ENCODE measurements at places on chromosomes 11 and 22.

DNA sequence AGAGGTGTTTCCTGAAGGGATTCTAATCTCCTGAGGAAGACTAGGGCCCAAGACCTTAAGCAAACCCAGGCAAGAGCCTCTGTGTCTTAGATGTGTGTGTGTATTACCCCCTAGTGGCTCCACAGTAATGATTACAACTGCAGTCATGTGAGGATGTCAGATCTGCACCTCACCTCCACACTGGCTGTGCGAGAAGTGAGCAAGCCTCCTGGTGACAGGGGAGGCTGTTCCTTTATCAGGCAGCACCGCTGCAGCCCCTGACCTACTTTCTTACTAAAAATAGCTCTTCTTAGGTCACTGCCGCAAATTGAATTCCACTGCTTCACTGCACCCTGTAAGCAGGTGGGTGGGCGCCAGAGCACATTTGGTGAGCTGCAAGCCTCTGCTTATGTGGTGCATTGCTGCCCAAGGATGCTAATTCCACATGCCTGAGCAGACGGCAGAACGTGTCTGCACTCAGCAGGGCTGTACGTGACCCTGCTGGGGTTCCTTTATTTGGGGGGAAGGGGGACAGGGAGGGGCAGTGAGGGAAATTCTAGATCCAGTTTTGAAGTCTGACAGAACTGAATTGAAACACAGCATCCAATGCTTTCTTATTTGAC is 112.4 kb downstream of the KCNC1 start:
- ATAC-seq: no peak

DNA sequence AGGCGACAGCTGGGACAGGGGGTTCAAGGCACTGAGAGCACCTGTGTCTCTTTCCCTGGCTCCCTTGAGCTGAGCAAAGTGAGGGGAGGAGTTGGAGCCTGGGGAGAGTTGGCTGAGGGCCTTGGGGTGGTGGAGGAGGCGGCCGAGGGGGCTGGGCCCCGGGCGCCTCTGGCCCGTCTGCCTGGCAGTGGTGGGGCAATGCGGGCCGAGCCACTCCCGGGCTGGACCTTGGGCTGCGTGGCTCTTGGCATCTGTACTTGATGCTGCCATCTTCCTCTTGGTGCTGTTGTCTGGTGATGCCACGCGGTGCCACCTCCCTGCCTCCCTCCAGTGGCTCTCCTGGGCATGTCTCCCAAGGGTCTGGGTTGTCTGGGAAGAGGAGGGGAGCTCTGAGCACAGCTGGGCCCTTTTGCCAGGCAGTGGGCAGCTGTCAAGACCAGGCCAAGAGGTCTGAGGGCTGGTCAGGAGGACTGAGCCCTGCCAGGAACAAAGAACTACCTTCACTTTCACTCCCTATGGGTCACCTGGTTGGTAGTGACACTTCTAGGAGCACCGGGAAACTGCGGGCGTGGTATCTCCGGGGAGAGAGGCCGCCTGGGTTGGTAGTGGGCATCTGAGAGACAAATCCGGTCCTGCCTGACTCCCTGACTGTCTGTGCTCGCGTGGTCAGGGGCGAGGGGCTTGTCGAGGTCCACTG is 1.3 kb downstream of the GRIK4 start:
- ATAC-seq: no peak

GRCh38 chr11:84193706-84194105 is 907.5 kb upstream of the CCDC90B start:
- ATAC-seq: no peak

GRCh38 chr11:116043857-116044256 is 539.6 kb upstream of the CADM1 start:
- ATAC-seq: no peak

GRCh38 chr11:120775986-120776951 is 247.6 kb upstream of the TBCEL start:
- no peak for ATAC-seq

GRCh38 chr11:66727282-66728037 is 1.6 kb downstream of the SPTBN2 start:
- ATAC-seq: peak; percentile 50

DNA sequence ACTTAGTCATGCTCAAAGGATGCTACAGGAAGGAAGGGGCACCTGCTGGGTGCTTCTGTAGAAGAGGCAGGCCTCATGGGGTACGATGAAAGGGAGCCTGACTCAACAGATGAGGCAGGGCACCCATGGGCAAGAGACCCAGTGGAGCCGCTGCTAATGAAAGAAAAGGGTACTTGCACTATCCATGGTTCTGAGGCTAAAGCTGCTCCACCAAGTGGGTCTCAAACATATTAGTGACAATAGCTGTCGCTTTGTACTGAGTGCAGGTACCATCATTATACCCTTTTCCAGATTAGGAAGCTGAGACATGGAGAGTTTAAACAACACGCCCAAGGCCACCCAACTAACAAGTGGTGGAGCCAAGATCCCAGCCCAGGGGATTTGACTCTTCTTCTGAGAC is 127.5 kb upstream of the SERPIND1 start:
- no peak for ATAC-seq

- no peak for ATAC-seq
Observed at GRCh38 chr11:95086836-95087570, 2.6 kb upstream of the ENDOD1 start.

GRCh38 chr11:100734743-100735527 is 47.8 kb downstream of the ARHGAP42 start:
- ATAC-seq: no peak

- no peak for ATAC-seq
Observed at GRCh38 chr22:36171941-36172340, 11.4 kb upstream of the APOL3 start.

DNA sequence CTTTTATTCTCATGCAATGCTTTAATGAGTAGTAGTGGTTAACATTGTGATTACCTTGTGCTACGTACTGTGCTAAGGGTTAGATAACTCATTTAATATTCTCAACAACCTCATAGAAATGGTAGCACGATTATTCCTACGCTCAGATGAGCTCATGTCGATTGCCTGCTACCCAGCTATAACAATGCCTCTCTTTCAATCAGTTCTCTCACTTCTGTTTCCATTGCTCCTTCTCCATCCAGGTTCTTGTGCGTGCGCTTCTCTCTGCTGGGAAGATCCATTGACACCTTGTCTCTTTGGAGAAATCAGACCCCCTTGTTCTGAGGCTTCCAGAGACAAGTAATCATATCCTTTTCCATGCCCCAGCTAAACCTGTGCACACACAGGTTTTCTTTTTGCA is 120.8 kb downstream of the NECTIN1 start:
- ATAC-seq: no peak

- no peak for ATAC-seq
Observed at GRCh38 chr22:48498526-48499331, 1328.9 kb downstream of the BRD1 start.

DNA sequence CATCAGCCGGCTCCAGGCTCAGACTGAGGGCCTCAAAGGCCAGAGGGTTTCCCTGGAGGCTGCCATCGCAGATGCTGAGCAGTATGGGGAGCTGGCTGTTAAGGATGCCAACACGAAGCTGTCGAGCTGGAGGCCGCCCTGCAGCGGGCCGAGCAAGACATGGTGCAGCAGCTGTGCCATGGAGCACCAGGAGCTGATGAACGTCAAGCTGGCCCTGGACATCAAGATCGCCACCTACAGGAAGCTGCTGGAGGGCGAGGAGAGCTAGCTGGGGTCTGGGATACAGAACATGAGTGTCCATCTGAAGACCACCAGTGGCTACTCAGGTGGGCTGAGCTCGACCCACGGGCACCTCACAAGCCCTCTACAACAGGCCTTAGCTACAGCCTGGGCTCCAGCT is 4.0 kb upstream of the SCUBE2 start:
- ATAC-seq: no peak

DNA sequence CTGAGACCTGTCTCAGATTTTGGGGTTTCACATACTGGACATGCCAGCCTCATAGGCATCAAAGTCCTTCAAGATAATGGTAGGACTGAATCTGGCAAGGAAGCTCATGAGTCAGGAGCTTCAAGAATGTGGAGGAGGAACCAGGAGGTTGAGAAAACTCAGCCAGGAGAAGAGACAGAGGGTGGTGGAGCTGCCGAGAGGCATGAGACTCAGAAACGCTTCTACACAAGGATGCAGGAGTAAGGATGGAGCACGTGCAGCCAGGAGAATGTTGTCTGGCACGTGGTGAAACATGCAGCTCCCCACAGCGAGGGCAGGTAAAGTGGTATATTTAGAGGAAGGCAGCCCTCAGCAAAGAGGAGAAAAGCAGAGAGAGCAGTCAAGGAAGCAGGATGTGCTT is 148.7 kb upstream of the ISX start:
- no peak for ATAC-seq

- ATAC-seq: no peak
Observed at GRCh38 chr11:78355309-78355705, 62.3 kb downstream of the GAB2 start.

GRCh38 chr11:122399375-122399774 is 256.1 kb upstream of the UBASH3B start:
- ATAC-seq: peak; percentile 30

- ATAC-seq: peak; percentile 80
Observed at GRCh38 chr22:40463683-40464082, 93.3 kb downstream of the SGSM3 start.

DNA sequence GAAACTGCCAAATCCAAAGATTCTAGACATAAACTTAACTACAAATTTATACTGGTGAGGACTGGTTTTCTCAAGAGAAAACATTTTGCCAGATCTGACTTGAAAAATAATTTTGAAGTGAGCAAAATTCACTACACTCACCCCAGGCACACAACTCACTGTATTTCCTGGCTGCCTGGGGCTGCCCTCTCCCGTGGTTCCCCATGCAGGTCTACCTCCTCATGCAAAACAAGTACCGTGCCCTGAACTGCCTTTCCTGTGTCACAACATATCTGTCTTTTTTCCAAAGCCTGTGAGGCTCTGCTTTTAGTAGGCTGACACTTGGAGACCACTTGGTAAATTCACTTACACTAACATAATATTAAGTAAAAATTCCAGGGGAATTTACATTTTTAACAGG is 76.4 kb downstream of the LIF start:
- ATAC-seq: no peak

DNA sequence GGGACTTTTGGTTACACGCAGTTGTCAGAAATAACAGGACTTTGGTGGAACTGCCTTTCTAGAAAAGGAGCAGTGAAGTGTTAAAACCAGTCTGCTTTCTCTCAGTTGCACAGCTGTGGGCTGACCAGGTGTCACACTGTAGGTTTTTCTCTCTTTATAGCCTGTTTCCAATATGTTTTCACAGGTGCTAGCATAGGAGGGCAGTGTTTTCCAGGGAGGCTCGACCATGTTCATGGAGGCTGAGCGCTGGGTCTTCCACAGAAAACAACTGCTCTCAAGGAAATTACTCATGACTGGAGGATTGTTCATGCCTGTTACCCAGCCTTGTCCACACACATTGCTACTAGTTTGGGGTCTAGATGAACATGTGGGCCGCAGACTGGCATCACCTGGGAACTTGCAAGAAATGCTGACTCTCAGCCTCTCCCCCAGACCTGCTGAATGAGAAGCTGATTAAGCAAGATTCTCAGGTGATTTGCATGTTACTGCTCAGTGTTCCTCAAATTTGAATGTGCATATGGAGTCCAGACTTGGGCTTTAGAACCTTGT is 157.7 kb downstream of the MAML2 start:
- no peak for ATAC-seq

DNA sequence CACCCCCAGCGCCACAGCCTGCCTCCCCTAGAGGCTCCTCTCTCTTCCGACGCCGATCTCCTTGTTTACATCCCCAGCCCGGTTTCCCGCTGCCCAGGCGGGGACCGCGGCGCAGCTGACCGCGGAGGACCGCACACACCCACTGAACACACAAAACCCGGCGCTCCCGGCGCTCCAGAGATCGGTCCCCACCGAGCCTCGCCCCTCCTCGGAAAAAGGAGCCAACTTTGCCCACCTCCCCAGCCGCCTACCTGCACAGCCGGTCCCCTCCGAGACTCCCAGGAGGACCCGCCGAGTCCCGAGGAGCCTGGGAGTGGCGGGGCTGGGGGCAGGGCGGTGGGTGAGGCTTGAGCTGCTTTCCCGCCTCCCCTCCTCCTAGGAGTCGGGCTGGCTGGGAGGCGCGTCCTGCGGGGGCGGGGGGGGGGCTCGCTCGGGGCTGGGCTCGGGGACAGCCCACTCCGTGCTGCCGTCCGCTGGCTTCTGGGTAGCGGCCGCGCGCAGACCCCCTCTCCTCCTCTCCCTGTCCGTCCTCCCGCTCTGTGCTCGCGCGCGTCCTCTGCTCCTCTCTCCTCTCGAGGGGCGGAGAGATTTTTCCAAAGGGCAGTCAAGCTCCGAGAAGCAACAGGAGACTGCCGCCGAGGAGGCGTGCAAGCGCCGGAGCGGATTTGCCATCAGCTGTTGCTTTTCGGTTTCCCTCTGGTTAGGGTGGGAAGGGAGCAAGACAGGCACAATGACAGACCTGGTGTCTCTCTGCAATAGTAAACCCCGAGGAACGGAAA is at the start of gene FXYD6:
TSS of gene FXYD6 (minus strand) at position 318 of the 779 bp plus-strand sequence. CDS start 33,882 bp downstream, outside the sequence.
- ATAC-seq: peak; percentile 19

DNA sequence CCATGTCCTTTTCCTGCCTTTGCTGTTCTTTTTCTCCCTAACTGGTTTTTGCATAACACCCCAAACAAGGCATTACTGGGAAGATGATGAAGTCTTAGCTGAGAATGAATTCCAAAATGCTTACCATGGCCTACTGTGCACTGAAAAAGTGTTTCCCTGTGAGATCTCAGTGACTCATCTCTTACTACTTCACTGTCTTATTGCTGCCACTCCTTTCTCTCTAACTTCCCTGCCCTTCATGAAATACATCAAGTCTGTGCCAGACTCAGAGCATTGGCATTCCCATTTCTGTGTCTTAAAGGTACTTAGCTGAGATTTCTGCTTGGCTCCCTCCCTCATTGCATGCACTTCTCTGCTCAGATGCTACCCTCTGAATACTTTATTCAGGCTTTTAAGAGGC is 49.1 kb upstream of the MUC15 start:
- no peak for ATAC-seq

- no peak for ATAC-seq
Observed at GRCh38 chr11:19740586-19740985, 27.9 kb downstream of the NAV2 start.

GRCh38 chr11:59708537-59708936 is 5.1 kb downstream of the OR10V1 start:
- no peak for ATAC-seq

- ATAC-seq: no peak
Observed at GRCh38 chr11:75031224-75031753, 42.6 kb downstream of the NEU3 start.

DNA sequence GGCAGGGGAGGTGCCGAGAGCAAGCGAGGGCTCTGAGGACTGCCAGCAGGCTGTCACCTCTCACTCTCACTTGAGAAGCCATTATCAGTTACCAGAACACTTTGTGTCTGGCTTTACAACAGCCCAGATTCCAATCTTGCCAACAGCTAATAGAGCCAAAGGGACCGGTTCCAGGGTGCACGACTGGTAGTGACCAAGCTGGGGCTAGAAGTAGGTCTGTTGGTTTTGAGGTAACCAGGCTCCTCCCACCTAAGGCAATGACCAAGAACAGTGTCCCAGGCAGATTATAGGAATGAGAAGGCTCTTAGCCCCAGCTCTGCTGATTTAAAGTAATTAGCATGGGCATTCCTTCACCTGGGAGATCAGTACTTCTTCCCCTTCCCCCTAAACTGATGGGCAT is 7.2 kb upstream of the IL10RA start:
- ATAC-seq: no peak
